A549 treated with ZK216348 at 1 μM for 4 hours (cell line): ENCODE measurements at places on chromosomes 5 and 9. TPM values are rescaled to one million over a fixed set of nuclear protein-coding genes. Genes with fewer than 3 reads are reported as not detected.

The EHMT1 gene
- total RNA-seq, result 33.7 to 50.4 TPM (median 47.4 TPM) in 5 replicates

The BARHL1 gene
- not detected in 5 replicates for total RNA-seq

The UBE2QL1 gene
- 0.13 to 0.30 TPM (median 0.27 TPM) in 5 replicates for total RNA-seq

The KIF4B gene
- not detected in 5 replicates for total RNA-seq

The TAF11L10 gene
- total RNA-seq, result not detected in 5 replicates

The KCNIP1 gene
- not detected in 5 replicates for total RNA-seq

The OTP gene
- 0.07 to 0.16 TPM (median 0.11 TPM) in 5 replicates for total RNA-seq

The PCDHGA4 gene
- 0.11 to 0.23 TPM (median 0.17 TPM) in 5 replicates for total RNA-seq

The GABBR2 gene
- 0.12 to 0.34 TPM (median 0.31 TPM) in 5 replicates for total RNA-seq

The ASS1 gene
- 16.6 to 19.5 TPM (median 17.7 TPM) in 5 replicates for total RNA-seq

The SET gene
- 388 to 686 TPM (median 407 TPM) in 5 replicates for total RNA-seq

The PKD2L2 gene
- not detected in 5 replicates for total RNA-seq

The SV2C gene
- total RNA-seq, result 0.01 to 0.02 TPM in 2 of 5 replicates, not detected in the others

The PTPN3 gene
- 13.1 to 17.4 TPM (median 16.5 TPM) in 5 replicates for total RNA-seq

The TTC16 gene
- 0.05 TPM in 1 of 5 replicates, not detected in the others for total RNA-seq

The CDKN2B-AS1 gene
- total RNA-seq, result not detected in 5 replicates

The AGTPBP1 gene
- 5.8 to 11.2 TPM (median 9.0 TPM) in 5 replicates for total RNA-seq

The SPAAR gene
- 0.15 to 0.16 TPM in 2 of 5 replicates, not detected in the others for total RNA-seq

The SLC6A7 gene
- 0.04 TPM in 2 of 5 replicates, not detected in the others for total RNA-seq

The COL15A1 gene
- total RNA-seq, result 0.28 to 0.58 TPM (median 0.39 TPM) in 5 replicates

The ADAMTS13 gene
- total RNA-seq, result 0.17 to 0.69 TPM (median 0.51 TPM) in 5 replicates

The SLC45A2 gene
- not detected in 5 replicates for total RNA-seq

The TMEM215 gene
- not detected in 5 replicates for total RNA-seq

The PLAC8L1 gene
- total RNA-seq, result 0.34 to 0.75 TPM (median 0.70 TPM) in 3 of 5 replicates, not detected in the others
